ENCODE measurements at places on chromosomes 2 and 18.

- DNase-seq: no peak
These were observed 551.4 kb upstream of the SLC39A10 start for GRCh38 chr2:195105581-195105980.

- DNase-seq: no peak
These were observed 429.3 kb downstream of the TGIF1 start for GRCh38 chr18:3879114-3879835.

GRCh38 chr2:48940606-48941005, 185.1 kb upstream of the LHCGR start:
- no peak for DNase-seq

DNA sequence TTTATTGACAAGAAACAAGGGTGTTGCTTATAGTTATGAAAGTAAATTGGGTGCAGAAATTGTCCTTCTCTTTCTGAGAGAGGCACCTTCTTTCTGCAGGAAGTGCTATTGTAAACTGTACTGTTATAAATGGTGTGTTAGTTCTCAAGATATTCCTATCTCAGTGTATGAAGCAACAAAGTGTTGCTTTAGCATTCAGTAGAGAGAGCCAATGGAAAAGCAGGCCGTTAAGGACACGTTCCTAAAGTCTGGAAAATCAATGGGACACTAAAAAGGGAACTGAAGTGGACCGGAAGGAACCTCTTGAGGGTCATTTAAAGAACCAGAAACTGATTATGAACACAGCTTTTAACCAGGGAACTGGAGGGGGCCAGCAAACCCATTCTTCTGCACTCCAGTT, 510.0 kb upstream of the ZEB2 start:
- no peak for DNase-seq

DNA sequence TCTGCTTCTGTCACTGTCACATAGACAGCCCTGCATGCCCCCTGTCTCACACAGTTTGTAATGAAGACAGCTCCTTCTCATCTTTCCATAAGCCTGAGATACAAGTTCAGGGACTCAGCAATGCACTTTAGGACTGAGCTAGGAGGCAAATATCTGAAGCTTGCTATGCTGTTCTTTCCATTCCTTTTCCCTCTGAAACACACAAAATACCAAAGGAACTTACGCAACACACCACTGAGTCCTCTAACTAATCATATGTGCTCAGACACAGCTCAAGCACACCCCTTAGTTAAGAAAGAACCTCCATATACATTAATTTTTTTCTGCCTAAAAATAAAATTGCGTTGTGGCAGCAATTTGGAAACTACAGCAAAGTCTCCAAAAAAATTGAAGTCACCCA, 17.9 kb downstream of the SERPINB8 start:
- no peak for DNase-seq

DNA sequence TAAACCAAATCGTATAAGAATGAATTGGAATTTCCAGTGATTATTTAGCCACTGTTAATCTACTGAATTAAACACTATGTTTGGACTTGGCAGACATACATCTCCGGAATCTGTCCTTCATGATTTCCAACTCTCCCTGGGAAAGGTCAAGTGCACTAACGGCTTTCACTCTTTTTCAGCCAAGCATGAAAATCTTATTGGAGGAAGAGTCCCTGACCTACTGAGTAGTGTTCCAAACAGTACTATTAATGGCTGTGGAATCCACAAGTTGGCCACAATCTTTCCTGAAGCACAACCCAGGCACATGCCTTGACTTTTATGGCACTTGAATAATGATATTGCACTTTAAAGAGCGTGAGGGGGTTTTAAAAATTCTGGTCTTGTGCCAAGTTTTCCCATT, 318.9 kb upstream of the RND3 start:
- DNase-seq: no peak

DNA sequence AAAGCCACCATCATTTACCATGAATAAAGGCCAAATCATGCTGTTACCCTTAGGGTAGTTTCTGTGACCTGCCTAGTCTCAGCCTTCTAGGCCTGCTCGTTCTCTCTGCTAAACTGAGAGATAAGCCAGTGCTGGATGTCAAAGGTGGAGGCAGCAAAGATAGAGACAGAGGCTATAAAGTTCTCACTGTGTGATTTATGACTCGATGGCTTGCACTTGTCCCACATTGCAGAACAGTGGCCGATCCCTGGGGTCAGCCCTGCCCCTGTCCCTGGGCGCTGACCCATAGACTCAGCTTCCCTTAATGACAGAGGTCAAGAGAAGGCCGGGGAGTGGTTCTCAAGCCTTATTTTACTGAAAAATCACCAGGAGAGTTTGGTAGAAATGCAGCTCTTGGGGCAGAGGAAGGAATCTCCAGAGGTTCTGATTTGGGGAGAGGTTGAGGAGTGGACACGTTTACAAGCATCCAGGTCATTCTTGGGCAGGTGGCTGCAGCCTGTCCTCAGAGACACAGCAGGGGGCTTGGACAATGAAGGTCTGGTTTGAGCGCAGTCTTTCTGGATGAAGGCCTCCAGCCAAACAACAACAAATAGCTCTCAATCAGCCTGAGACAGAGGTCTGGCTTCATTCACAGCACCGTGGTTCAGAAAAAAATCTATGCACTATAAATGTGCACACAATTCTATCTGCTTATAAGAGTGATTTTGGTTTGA, 143.5 kb downstream of the ACKR3 start:
- DNase-seq: no peak

GRCh38 chr2:151049746-151050145, 211.9 kb downstream of the RBM43 start:
- DNase-seq: no peak

DNA sequence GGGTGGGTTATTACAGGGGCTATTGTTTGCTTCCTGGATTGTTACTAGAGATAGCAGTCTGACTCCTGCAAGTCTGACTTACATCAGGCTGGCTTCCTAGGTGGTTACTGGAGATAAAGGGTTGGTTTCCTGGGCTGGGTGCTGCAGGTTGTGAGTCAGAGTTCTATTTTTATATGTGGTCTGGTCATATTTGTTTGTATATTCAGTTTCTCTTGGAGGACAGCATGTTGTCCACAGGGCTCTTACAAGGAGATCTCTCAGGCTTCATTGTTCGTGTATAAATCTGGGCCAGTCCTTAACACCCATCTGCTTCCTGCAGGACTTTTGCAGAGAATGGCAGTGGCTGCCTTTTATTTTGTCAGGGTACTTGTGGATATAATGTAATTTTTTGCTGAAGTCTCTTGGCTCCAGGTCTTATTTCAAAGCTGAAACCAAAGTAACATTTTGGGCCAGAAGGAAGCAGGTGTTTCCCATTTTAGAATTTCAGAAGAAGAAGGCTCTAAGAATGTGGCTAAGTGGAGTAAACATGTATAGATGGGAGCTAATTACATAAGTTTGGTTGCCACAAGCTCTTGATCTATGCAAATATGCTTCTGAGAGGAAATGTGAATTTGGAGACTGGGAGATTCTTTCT, 65.9 kb upstream of the SLC16A14 start:
- no peak for DNase-seq

- DNase-seq: no peak
These were observed 103.2 kb upstream of the SMIM21 start for GRCh38 chr18:75530566-75531211.

DNA sequence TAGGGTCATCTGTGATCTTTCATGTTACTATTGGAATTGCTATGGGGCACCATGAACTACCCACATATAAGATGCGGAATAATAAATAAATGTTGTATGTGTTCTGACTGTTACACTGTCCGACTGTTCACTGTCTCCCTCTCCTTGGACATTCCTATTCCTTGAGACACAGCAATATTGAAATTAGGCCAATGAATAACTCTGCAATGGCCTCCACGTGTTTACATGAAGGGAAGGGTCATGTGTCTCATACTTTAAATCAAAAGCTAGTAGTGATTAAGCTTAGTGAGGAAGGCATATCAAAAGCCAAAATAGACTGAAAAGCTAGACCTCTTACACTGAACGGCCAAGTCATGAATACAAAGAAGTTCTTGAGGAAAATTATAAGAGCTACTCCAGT, 751.3 kb downstream of the SOCS6 start:
- DNase-seq: no peak

GRCh38 chr18:32442575-32442974, 28.1 kb downstream of the GAREM1 start:
- DNase-seq: no peak

DNA sequence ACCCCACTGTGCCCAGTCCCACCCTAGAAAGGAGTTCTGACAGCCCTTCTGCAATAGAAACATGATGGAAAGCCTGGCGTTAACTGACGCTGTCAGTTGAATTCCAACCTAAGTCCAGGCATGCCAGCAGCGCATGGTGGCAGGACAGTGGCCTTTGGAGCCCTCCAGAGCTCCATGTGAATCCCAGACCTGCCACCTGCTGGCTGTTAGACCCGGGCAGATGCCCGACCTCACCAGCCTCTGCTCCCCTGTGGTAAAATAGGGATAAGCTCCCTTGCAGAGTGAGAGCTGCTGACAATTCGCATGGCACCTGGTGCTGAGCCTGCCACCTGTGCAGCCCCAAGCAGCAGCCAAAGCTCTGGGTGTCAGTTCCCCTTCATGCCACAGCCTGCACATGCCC, 138.6 kb downstream of the LOXHD1 start:
- DNase-seq: no peak

DNA sequence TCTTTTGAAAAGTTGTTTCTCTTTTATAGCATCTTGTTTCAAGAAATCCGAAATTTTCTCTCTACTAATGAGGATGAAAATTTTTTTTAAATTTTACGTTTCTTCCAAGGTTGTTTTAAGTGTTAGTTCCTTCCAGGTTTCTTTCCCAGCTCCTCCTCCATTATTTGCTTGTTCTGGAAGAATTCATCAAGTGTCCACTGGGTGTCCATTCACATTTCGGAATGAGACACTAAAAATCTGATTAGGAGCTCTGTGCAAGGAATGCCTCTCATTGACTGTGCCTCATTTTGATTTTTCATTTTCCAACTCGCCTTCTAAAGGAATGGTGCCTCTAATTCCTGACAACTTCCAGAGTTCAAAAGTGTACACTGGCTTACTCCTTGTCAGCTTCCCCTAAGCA, 6.1 kb downstream of the SP100 start:
- DNase-seq: no peak

- DNase-seq: no peak
These were observed 40.7 kb downstream of the SLC9A2 start for GRCh38 chr2:102660070-102660469.

GRCh38 chr2:207970147-207970825, 55.0 kb downstream of the PLEKHM3 start:
- DNase-seq: no peak

- no peak for DNase-seq
These were observed 36.9 kb downstream of the CRACDL start for GRCh38 chr2:98899041-98899702.

GRCh38 chr2:227324642-227324994, 433 bp upstream of the MFF start:
- no peak for DNase-seq

DNA sequence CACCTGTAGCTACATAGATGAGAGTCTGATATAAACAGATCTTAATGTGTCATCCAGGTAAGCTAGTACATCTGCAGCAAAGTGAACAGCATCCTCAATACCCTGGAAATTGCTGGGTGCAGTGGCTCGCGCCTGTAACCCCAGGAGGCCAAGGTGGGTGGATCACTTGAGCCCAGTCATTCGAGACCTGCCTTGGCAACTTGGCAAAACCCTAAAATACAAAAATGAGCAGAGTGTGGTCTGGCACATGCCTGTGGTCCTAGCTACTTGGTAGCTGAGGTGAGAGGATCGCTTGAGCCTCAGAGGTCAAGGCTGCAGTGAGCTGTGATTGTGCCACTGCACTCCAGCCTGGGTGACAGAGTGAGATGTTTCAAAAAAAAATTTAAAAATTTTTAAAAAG, 233.9 kb upstream of the SP5 start:
- no peak for DNase-seq

DNA sequence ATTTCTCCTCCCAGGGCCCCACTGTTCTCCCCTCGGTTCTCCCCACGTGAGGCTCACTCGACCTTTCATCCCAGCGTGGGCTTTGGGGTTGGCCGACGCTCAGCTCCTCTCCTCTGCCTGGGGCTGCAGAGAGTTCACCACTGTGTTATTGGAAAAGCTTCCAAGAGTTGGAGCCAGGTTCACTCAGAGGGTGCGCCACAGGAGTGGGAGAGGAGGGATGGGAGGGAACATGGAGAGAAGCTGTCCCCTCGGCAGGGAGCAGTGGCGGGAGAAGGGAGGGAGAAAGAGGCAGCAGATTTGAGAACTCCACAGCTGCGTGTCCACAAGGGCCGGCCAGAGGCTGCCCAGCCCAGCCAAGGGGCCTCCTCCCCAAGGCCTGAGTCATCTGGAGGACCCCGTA, 197.1 kb upstream of the SMAD2 start:
- no peak for DNase-seq

GRCh38 chr2:168210895-168211570, 36.4 kb downstream of the STK39 start:
- no peak for DNase-seq

DNA sequence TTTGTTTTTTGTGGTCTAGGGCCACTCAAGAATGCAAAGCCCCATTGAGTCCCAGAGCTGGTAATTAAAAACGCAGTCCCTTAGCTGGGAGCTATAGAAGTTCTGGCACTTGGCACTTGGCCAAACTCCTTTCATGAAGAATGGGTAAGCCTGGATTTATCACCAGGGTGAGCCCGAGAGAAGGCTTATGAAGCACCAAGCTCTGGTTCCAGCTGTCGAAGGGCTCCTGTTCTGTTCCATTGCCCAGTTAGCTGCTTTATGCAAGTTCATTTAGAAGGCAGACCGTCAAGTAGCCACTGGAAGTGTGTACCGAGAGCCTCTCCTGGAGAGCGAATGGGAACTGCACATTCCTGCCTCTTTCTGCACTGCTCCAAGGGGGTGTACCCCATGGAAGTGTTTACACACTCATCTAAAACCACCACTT, 14.2 kb downstream of the ECEL1 start:
- no peak for DNase-seq

- DNase-seq: no peak
These were observed 76.1 kb upstream of the AQP4 start for GRCh38 chr18:26941584-26941983.

DNA sequence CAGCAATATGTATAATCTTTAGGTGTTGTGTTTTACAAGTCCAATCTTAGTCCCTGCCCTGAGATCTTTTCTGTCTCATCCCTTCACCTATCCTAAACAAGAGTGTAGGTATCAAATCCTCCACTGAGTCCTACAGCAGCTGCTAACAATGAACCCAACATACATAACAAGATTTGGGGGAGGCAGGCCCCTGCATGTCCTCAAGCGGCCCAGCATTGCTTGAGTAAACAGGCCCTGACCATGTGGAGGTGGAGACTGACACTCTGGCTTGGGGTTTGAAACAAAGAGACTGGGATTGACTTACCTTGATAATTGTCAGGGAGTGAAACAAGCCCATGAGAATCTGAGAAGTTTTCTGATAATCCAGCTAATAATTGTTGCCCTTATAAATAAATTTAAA, 213.4 kb downstream of the STK39 start:
- no peak for DNase-seq

GRCh38 chr2:176851200-176851888, 361.2 kb upstream of the HNRNPA3 start:
- DNase-seq: no peak

DNA sequence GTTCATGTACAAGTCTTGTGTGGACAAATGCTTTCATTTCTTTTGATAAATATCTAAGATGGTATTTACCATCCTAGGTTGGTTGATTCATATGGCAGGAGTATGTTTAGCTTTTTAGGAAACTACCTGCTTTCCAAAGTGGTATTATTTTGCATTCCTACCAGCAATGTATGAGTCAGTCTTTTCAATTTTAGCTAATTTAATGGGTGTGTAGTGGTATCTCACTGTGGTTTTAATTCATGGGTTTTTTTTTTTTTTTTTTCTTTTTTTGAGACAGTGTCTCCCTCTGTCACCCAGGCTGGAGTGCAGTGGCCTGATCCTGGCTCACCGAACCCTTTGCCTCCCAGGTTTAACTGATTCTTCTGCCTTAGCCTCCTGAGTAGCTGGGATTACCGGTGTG, 4.2 kb downstream of the ZNF512 start:
- DNase-seq: no peak

All from cerebellar nuclear complex (tissue), 1 donor.